Ascending aorta (tissue), 2 donors: ENCODE measurements at places on chromosomes 7 and 10. TPM values are rescaled to one million over a fixed set of nuclear protein-coding genes. Genes with fewer than 3 reads are reported as not detected.

The PTPN20 gene
- not detected for total RNA-seq

- no peak for DNase-seq
Observed at GRCh38 chr10:93462881-93463280, 19.3 kb downstream of the MYOF start.

DNA sequence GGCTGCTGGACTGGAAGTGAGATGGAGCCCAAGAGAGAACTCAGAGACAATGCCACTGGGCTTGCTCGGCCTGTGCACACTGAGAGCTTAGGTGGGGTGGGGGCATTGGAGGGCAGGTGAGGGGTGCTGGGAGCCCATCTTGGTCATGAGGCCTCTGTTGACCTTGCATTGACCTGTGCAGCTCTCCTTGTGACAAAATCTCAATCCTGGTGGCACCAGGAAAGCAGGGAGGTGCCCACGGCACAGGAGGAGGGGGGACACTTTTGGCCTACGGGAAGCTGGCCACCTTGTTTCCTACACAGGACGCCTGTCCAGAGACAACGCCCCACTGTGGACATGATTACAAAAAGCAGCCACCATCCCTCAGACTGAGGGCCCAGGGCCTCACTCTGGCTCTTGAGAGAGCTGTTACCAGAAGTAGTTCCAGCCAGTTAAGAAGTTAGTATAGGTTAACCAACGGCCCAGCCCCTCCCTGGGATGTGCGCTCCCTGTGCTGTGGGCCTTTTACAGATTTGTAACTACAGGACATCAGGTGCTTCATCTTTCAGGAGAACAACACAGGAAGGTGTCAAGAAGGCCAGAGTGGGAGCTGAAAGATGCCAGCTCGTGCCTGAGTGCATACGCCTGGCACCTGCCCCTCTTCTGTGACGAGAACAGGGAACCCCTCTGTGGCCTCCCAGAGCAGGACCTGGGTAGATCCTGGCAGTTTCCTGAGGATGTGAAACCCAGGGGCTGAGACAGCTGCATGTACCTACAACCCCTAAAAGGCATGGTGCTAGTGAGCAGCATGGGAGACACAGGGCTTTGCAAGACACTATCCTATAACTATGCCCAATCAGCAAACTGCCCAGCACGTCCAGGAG, 10.3 kb downstream of the PKD1L1 start:
- no peak for DNase-seq

DNA sequence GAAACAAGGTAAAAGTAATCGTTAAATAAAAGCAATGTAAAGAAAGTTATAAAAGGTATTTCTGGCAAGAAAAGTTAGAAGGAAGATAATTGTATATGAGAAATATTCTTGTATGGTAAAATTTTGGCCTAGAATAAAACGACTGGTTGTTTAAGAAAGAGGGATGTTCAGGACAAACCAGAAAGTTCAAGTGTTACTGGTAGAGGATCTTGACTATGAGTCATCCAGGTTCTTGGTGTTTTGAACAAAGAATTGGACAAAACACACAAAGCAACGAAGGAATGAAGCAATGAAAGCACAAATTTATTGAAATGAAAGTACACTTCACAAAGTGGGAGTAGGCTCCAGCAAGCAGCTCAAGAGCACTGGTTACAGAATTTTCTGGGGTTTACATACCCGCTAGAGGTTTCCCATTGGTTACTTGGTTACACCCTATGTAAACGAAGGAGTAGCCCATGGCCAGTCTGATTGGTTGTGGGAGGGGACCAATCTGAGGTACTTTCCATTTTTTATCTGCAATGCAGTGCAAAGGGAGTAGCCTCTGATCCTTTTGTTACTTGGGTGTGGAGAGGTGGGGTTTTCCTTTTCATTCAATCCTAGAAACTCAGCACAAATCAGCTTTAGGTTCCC, 22.4 kb upstream of the GARS1 start:
- DNase-seq, result no peak

DNA sequence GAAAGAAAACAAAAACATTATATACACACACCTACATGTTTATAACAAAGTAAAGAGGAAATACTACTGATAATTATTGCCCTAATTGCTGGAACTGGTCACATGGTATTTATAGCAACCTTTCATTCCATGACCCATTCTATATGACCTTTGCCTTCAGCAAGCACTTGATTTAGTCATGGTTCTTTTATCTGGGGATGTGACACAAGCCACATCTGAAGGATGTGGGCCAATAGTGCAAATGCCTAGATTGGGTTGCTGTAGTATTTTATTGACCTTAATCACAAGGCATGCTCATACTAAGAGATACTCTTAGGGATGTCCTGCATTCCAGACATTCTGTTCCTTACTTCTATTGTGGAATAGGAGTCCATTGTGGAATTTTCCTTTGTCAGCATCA, 723.5 kb upstream of the POM121L12 start:
- DNase-seq, result no peak

DNA sequence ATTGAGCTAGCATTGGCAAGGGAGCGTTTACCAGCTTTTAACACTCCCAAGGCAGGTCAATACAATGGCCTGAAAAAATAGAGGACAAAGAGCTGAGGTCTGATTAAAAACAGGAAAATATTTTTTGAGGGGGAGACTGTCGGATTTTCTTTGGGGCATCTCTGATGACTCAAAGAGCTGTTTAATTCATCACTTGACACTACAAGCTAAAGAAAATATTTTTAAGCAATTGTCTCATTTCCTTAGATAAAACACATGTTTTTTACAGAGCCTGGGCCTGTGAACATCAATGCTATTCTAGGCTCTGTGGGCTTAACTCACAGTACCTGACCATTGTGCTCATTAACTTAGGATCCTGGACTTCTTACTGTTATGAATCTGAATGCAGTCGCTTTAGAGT, 100.8 kb downstream of the NRP1 start:
- DNase-seq, result no peak

DNA sequence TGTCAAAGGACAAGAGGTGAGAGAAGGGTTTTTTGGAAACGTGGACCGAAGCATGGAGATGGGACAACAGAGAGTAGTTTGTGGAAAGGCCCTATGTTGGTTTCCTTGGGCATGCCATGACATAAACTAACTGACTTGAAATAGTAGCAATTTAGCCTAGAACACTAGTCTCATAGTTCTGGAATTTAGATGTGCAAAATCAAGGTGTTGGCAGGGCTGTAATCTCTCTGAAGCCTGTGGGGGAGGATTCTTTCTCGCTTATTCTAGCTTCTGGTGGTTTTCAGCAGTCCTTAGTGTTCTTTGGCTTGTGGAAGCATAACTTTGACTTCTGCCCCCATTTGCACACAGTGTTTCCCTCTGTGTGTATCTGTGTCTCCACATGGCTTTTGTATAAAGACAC, 283.4 kb downstream of the GFRA1 start:
- no peak for DNase-seq

- DNase-seq, result no peak
Observed at GRCh38 chr7:134878746-134879357, 99.4 kb downstream of the CALD1 start.

DNA sequence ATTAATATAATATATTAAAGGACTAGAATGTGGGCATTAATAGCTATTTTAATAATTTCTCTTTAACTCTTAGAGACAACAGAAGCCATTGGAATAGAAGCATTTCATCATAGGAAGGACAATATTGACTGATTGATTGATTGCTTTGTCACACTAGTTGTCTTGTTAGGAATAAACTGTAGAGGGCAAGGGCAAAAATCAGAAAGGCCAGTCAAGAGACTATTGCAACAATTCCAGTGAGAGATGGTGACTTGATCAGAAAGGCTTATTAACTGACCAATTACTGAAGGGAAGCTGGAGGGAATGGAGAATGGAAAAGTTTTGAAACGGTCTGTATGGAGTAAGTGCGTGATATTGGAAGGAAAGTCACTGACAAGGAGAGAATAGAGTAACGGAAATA, 87.3 kb downstream of the RUNDC3B start:
- no peak for DNase-seq

DNA sequence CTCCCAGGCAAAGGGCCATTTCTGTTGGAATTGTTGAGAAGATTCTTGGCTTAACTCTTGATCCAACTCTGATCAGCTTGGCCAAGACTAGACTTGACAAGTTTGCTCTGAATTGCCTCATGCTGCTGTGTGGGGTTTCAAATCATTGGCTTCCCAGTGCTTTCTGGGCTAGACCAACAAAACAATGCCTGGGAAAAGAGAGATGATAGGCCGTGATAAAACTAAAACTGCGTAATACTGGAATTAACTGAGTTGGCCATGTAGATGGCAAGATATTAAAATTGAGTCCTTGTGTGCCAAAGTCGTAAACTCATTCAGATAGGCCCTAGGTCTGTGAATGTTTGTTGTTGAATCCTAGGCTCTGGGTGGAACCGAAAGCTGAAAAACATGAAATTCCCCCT, 222.6 kb downstream of the MGMT start:
- DNase-seq, result no peak
